ENCODE measurements at places on chromosomes 11 and 22.

DNA sequence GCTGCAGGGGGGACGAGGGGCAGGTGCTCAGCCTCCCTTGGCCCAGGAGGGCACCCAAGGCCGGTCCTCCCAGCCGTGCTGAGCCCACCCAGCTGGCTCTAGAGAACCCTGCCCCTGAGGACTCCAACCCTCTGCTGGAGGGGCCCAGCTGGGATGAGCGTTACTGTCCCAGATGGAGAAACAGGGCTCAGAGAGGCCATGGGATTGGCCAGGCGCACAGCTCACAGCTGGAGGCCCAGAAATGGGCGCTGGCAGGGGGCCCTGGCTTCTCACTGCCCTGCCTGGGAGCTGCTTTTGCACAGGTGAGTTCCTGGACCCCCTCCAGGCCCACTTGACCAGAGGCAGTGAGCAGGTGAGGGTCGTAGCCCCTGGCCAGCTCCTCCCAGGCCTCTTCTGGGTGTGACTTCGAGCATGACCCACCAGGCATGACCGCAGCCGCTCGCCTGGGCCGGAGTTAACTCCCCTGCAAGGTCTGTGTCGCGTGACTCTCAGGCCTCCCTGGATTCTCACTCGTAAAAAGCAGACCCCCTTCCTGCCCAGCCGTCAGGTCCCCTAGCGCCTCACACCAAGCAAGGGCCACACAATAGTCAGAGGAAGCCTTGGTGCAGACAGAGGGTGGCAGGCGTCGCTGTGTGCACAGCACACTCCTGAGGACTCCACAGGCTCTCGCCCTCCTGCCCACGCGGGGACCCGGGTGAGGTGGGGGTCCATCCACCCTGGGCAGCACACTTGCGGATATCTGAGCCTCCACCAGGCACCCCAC, 19.7 kb upstream of the IL17REL start:
- no peak for DNase-seq

DNA sequence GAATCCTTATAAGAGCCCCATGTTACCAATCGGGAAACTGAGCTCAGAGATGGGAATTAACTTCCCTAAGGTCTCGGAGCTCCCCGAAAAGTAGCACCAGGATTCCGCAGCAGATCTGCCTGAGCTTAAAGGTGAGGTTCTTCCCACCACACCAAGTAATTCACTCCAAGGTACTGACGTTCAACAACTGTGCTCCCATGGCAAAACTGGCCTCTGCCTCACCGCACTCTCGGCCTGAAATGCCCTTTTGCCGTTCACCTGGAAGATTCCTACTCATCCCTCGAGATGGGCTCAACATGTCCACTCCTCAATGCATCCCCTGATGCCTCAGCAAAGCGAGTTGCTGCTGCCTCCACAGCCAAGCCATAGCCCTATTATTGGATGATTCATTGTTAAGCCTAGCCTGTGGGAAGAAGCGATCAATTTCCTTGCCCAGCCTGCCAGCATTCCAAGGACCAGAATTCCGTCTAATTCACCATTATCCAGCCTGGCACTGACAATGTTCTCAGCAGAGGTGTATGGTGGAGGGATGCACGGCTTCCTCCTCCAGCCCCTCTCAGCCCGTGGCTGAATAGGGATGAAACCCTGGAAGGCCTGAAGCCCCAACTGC, 4.2 kb downstream of the PLAAT3 start:
- no peak for DNase-seq

DNA sequence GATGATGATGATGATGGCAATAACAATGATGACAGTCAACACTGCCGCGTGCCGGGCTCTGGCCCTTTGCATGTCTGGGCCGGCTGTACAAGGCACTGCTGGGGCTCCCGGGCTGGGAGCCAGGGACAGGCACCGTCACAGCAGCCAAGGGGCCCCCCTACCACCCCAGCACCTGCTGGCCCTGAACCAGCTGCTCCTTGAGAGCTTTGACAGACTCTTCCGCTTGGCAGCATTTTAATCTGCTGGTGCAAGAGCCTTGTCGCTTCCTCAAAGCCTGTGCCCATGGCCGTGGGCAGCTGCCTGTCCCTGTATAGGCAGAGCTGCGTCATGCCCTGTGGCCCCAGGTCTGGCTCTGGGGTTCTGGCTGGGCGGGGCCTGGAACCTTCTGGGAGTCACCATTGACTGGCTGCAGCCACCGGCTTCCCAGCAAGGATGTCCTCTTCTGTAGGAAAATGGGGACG, 12.9 kb upstream of the MUC6 start:
- DNase-seq, result peak; percentile 50

GRCh38 chr22:24128631-24129262, 52.5 kb upstream of the SUSD2 start:
- DNase-seq, result no peak

- DNase-seq, result no peak
Measured at GRCh38 chr22:27594474-27595134, 207.0 kb downstream of the MN1 start.

- DNase-seq, result no peak
Measured at GRCh38 chr11:2301631-2302305, at the start of the genes C11orf21 and TSPAN32. Gene C11orf21 (minus strand): TSS chr11:2301918. CDS start chr11:2301808, 110 bp downstream. Gene TSPAN32 (plus strand): TSS chr11:2302013. CDS start chr11:2302150, 137 bp downstream.

- DNase-seq, result no peak
Measured at GRCh38 chr11:64353715-64354506, 5.1 kb upstream of the RPS6KA4 start.

- DNase-seq, result no peak
Measured at GRCh38 chr11:93591247-93591898, 48.2 kb upstream of the SMCO4 start.

GRCh38 chr11:46513934-46514342, 79.9 kb downstream of the AMBRA1 start:
- peak; percentile 81 for DNase-seq

DNA sequence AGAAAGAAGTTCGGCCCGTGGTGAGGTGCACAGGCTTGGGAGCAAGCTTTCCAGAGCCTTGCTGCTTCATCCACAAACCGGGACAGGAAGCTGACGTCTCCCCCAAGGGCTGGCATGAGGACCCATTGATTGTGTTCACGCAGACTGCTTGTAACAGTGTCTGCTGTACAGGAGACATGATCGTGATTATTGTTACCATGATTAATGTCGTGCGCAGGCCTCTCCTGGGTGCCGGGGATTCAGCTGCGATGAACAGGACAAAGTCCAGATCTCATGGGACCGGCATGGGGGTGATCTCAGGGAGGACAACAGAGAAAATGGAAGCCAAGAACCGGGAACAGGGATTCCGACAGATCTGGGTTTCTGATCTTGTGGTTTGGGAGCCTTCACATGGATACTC, 219.9 kb downstream of the BRD1 start:
- no peak for DNase-seq

DNA sequence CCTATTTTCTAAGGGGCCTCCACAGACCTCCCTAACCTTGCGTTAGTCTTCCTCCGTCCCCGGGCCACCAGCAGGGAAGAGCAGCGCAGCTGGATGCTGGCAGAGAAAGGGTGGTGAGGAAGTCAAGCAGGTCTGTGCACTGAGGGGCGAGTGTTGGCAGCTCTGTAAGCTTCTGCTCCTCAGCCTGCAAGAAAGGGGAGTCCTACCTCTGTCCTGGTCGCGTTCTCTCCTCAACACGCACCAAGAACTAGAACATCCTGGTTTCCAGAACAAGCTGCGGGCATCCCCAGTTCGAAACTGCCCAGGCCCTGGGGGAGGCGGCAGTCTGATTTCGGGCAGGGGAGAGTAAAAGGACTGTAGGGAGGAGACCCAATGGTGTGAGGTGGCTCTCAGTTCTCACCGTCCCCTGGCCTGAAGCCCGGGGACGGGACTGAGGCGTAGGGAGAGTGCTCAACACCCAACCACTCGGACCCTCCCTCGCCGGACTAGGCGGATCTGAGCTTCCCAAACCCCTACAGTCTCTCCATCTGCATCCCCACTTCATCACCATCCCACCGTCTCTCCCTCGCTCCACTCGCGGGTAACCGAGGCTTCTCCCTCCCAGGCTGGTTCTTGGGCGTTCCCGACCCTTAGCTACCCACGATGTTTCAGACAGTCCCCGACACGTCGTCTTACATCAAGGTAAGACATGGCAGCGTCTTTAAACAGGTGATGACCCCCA, 7.7 kb upstream of the FLI1 start:
- DNase-seq, result no peak

DNA sequence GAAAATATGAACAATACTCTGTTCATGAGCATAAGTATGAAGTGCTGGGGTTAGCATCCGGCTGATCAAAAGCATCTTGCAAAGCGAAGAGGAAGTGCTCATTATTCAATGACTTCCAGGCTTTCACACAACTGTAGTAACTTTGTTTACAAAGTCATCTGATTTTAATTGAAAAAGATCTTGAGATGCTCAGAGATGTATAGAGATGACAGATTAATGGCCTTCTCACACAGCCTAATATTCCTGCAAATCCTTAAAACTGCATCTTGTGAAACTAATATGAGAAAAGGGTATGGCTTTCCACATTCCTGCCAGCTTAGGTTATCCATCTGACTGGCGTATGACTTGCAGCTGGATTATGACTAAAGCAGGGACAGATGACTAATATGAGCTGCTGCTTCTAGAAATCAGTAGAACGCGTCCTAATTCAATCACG, 125.4 kb downstream of the CASP12 start:
- DNase-seq, result no peak

DNA sequence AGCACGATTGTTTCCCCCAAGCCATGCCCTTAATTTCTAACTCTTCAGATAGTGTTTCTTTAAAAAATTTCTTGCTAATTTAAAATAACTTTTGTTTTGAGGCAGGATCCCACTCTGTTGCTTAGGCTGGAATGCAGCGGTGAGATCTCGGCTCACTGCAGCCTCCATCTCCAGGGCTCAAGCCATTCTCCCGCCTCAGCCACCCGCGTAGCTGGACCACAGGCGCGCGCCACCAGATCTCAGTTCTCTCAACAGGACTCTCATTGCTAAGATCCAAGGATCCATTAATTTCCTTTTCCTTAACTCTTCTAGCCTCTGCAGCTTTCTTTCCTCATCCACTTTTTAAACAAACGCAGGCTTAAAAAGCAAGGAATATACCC, 327 bp upstream of the MED17 start:
- no peak for DNase-seq

DNA sequence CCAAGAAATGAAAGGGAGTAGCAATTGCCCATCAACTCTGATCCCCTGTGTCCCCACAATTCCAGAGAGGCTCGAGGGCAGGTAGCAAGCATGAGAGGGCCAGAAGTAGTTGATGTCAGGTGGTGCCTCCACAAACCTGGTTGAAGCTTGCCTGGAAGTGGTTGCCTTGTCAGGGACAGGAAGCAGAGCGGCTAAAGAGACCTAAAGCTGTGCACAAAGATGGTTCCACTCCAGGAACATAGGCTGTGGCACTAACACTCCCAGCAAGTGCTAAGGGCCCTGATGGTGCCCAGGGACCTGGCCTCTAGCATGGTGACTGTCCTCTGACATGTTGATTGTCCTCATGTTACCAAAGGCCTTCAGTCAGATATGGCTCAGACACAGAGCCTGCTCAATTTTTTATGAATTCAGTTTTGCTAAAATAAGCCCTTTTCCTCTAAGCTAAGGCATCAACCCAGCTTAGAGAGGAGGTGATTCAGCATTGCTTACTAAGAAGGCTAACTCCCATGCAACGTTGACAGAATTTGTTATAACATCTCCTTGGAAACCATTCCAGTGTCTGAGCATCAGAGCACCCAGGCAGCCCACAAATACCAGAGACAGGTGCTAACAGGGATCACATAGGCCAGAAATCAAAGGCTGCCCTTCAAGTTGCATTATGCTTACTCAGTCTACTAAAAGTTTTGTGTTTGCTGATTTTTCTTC, 196.3 kb upstream of the ARHGAP20 start:
- DNase-seq, result peak; percentile 61
